ENCODE measurements at places on chromosomes 7 and 10.

GRCh38 chr7:27151931-27152815 lies at the start of gene HOXA3:
Gene HOXA3, minus strand, starts transcription at chr7:27152583. Its CDS starts 41,943 bp downstream, at chr7:27110640.
- no peak for DNase-seq

- no peak for DNase-seq
Measured at GRCh38 chr10:22379059-22379458, 33.8 kb downstream of the SPAG6 start.

DNA sequence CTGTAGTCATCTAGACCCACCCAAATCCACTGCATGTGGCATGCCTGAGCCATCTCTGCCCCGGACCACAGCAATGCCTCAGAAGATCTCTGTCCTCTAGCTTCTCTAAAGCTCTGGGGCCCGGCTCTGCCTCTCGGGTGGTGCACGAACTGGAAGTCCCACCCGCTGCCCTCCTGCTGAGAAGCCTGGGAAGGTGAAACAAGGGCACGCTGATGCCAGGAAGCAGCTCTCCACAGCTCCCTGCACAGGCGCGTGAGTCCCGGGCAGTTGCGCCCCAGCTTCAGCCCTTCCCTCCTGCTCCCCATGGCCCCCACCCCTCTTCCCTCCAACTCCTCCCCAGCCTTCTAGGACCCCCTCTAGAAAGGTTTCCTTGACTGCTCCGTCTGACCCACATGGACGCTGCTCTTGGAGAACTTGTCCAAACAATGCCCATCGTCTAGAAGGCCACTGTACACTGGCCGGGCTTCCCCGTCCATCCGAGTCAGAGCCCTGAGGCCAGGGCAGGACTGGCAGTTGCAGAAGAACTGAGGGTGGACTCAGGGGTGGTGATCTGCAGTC lies 12.8 kb downstream of the KCNH2 start:
- DNase-seq, result no peak

- no peak for DNase-seq
Measured at GRCh38 chr10:76281659-76282058, 850.2 kb downstream of the LRMDA start.

DNA sequence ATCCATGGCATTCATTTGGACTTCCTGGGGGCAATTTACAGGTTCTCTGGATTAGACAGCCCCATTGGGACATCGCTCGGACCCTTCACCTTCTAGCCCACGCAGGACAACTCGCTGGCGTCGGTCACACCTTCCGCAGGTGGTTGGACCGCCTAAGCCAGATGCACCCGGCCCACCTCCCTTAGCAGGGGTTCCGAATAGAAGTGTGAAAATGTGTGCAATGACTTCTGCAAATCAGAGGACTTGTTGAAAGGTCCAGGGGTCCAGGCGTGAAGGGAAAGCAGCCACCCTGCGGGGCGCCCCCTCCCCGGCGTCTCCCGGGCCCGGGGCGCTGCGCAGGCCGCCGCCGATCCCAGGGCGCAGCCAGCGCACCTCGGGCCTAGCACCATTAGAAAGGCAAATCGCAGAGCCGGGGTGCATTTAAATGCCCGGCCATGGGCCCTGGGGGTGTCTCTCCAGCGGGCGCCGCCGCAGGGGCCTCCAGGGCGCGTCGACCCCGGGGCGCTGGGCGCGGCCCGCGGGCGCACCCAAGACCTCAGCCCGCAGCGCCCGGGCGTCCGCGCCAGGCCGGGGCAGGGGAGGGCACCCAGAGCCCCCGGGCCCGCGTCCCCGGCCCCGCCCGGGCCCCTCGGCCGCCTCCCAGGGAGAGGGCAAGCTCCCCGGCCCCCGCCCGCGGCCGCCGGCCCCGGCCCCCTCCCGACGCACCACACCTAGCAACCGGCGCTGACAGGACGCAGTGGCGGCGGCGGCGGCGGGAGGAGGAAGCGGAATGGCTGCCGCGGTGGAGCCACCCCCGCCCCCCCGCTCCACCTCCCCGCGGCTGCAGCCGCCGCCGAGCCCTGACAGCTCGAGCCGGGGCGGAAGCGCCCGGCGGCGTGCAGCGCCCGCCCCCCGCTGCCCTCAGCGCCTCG lies 1.2 kb downstream of the JAZF1 start:
- peak; percentile 81 for DNase-seq

- DNase-seq, result no peak
Measured at GRCh38 chr7:47271749-47272148, 310.2 kb downstream of the TNS3 start.

DNA sequence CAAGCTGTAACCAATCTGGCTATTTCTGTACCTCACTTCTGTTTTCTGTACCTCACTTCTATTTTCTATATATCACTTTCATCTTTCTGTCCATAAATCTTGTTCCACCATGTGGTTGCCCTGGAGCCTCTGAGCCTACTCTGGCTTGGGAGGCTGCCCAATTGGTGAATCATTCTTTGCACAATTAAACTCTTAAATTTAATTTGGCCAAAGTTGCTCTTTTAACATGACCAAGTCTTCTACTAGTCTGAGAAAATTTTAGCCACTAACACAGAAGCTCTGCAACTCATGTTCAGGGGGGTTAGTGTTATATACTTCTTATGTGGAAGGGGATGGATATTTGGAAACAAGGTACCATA lies 503.5 kb downstream of the KIF20B start:
- DNase-seq, result no peak

GRCh38 chr10:122659651-122660050 lies 40.0 kb downstream of the C10orf120 start:
- DNase-seq, result no peak

- no peak for DNase-seq
Measured at GRCh38 chr10:77268721-77269120, 368.9 kb downstream of the KCNMA1 start.

GRCh38 chr10:123633106-123633505 lies 33.0 kb upstream of the GPR26 start:
- DNase-seq, result no peak

DNA sequence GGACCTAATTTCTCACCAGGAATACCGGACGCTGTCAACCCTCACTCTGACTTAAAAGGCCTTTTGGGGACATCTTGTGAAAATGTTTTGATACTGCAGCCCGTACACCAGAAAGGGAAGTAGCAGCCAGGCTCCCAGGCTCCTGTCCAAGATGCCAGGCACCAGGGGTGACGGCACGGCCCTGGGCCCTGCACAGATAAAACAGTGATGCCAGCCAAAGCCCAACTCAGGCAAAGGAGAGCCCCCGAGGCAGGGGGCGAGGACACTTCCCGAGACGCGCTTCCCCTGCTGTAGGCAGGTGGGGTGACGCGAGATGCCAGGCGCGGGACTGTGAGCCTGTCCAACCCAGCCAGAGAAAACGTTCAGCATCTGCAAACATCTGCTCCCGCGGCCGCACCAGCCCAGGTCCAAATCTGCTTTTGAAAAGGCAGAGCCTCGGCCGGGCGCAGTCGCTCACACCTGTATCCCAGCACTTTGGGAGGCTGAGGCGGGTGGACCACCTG lies 15.7 kb downstream of the ZFAND2A start:
- no peak for DNase-seq

- no peak for DNase-seq
Measured at GRCh38 chr10:114662646-114663217, 4.7 kb upstream of the ABLIM1 start.

GRCh38 chr7:43039346-43039745 lies 73.1 kb upstream of the HECW1 start:
- no peak for DNase-seq

DNA sequence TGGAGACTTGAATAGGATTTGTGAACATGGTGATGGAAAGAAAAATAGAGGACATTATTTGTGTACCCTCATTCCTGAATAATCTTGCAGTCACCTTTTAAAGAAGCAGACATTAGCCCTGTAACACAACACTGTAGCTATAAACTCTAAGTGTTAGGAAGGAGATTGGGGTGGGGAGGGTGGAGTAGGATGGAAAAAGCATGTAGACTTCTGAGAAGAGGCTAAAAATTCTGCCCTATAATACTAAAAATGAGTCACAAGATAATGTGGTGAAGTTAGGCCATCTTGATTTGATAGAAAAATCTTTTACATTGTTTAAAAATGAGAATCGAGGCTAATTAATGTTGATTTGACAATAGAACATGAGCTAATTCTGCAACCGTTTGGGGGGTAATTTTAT lies 128.8 kb downstream of the LCOR start:
- DNase-seq, result no peak

DNA sequence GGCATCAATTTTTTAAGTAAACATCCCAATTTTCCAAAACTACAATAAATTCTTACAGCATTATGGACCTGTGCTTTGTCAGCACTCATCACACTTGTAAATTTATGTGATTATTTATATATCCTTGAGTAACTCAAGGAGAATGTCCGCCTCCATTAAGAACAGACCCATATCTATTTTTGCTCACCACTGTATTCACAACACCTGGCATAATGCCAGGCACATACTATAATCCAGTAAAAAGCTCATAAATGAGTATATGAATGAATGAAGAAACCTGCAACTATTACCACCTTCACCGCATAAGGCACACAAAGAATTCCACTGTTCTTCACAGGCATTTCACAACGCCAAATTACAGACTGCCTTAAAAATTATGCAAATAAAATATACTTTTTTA lies 46.9 kb downstream of the MINDY3 start:
- DNase-seq, result no peak

DNA sequence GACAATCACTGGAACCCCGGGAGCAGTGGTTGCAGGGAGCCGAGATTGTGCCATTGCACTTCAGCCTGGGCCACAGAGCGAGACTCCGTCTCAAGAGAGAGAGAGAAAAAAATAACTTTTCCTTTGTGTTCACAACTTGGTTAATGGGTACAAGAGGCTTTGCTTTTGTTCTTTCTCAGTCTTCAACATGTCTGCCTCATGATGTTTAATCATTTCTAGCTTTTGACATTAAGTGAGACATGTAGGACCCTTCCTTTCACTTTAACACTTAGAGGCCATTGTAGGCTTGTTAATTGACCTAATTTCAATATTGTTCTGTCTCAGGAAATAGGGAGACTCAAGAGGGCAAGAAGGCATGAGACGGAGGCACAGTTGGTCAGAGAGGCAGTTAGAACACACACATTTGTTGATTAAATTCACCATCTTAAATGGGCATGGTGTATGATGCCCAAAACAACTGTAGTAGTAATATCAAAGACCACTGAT lies 9.3 kb upstream of the CRCP start:
- no peak for DNase-seq

GRCh38 chr10:48913674-48914073 lies 26.0 kb downstream of the LRRC18 start:
- DNase-seq, result no peak

GRCh38 chr10:69359594-69359993 lies 57.1 kb downstream of the TACR2 start:
- DNase-seq, result peak; percentile 43

- DNase-seq, result no peak
Measured at GRCh38 chr7:43450894-43451293, 132.0 kb upstream of the STK17A start.

DNA sequence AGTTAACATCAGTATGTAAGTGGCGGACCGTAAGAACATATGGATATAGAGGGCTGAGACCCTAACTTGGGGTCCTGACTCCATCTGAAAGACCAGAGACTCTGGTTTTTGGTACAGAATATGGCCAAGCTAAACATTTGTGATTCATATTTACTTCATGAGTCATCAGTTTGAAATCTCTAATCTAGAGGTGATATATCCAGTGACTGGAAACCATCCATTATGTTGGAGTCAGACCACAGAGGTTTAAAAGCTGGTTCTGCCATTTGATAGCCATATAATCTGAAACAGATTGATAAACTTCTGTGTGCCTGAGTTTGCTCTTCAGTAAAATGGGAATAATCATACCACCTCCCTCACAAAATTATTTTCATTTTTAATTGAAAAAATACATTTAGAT lies 505.3 kb downstream of the SORCS3 start:
- DNase-seq, result no peak

- DNase-seq, result no peak
Measured at GRCh38 chr7:126449611-126450268, 803.0 kb downstream of the GRM8 start.

GRCh38 chr7:4202154-4202736 lies 479.9 kb upstream of the FOXK1 start:
- DNase-seq, result no peak

GRCh38 chr7:6392712-6393666 lies 54.8 kb downstream of the DAGLB start:
- peak; percentile 70 for DNase-seq

DNA sequence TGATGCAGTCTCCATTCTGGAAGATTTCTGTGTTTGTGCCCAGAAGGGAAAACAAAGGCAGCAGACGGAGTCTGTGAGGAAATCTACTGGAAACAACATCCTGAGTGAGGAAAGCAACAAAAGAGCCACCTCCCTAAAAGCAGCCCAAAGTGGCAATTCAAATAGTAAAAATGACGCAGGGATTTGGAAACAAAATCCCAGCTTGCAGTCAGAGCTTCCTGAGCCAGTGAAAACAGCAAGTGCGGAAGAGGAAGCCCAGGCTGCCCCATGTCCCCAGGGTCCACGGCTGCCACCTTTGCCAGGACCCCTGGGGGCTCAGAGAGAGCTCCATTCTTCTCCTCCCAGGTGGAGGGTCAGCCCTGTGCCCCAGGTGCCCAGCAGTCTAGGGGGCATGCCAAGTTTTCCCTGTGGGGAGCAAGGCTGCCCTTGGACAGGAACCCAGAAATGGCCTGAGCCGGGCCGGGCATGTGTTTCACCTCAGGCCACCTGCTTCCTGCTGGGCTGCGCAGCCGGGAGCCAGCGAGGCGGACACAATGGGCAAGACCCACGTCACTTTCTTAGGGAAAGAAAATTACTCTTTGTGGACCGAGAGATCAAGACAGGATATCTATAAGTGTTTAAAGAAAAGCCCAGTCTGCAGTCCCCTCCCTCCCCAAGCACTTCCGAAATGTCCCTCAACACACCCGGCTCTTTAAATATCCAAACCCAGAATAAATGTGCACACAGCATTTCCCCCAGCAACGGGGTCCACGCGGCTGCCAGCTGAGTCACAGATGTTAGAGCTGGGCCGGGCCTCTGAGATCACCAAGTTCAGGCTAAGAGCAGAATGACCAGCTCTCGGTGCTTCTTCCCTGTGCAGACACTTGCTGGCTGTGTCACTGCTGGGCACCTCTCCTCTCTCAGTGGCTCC lies 231.1 kb downstream of the ARHGAP12 start:
- DNase-seq, result peak; percentile 50

DNA sequence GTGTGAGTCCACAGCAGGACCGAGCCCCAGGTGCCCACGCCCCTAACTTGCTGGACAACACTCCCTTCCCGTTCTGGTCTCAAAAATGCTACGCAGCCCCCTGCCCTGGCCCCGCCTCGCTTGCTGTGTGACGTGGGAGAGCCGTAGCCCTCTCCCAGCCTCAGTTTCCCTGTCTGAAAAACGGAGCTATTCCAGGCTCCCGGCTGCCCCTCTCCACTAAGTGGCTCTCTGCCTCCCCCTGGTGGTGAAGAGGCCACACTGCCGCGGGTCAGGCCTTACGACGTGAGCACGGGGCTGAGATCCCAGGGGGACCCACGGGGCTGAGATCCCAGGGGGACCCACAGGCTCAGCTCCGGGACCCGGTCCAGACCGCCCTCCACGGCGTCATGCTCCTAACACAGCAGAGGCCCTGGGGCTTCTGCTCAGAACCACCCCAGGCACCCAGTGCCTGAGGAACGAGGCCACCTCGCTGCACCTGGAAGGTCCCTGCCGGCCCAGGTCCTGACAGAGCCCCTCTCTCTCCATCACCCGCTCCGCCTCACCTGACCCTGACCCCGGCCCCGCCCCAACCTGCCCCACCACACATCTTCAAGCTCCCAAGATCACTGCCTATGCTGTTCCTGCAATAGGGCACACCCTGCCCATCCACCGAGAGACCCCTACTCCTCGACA lies 26.7 kb downstream of the MICALL2 start:
- DNase-seq, result peak; percentile 56

Data from CD4-positive, alpha-beta T cell treated with Interleukin-15 for 1 hour (primary cell).